Urothelium cell line (cell line): ENCODE measurements at places on chromosomes 2 and 18.

GRCh38 chr2:550860-551567 lies 126.2 kb downstream of the TMEM18 start:
- no peak for DNase-seq

DNA sequence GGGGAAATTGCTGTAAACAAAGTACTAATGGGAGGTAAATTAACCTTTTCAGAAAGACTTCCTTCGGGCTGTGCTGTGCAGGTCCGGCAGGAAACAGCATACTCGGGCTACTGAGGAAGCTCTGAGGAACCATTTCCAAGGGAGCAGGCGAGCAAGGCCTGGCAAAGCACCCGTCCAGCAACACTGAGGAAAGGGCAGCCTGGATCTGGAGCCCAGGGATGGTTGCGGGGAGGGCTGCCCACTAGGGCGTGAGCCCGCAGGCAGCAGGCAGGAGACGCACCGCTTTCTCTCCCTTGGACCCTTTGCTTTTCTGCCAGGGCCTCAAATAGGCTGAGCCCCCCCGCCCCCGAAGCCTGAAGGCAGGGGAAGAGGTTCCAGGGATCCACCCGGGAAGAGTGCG lies 89.5 kb downstream of the SOX11 start:
- no peak for DNase-seq

GRCh38 chr18:56851774-56852173 lies 200.6 kb downstream of the WDR7 start:
- no peak for DNase-seq

DNA sequence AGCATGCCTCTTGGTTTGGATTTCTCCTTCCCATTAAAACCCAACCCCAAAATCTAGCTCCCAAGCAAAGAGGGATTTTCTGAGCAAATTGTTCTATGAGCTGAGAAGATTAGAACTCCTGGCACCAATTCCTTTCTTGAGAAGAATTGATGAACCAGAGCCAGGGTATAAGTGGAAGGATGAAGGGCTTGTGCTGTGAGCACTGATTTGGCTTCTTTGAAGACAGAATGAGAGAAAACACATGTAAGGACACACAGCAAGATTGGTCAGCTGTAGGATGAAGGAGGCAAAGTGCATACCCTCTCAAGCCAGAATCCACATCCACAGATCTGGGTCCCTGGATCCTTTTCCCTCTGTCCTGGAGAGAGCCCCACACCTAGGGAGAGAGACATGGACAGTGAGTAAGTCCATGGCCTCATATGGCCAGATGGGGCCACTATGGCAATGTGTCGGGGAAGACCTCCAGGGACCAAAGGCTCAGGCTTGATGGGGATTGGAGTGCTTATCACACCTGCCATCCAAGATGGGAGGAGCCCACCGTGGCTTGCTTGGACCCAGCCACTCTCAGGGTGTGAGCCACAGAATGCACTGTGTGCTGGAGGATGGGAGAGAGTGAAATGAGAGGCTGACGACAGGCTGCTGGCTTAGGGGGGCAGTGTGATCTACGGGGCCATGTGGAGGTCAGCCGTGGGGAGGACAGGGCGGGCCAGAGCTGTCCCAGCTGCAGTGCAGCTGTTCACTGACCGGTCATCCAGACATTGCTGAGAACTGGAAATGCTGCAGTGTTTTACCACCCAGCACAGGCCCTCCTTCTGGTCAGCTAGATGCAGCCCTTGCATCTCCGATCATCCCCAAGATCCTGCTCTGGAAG lies 339.8 kb downstream of the CYP26B1 start:
- no peak for DNase-seq

- no peak for DNase-seq
These were observed 152.4 kb upstream of the LRATD1 start for GRCh38 chr2:14480120-14480519.

- no peak for DNase-seq
These were observed 6.9 kb upstream of the KYNU start for GRCh38 chr2:142870526-142870925.

- DNase-seq, result no peak
These were observed 13.2 kb downstream of the ITGB1BP1 start for GRCh38 chr2:9410108-9410507.

DNA sequence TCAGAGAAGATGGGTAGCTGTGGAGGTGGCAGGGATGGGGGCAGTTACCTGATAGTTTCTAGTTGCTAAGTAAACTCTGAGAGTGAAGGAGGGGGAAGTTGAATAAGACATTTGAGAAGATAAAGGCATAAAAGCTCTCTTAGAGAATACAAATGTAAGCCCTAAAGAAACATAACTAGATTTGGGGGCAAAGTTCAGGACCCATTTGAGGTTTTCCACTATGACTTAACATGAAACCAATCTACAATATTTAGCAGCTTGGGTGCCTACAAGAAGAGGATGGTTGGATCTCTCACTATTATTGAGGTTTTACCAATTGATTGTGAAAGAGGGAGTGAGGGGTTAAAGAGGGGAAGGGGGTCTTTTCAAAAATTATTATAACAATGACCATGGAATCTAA lies 34.4 kb upstream of the LYPD6 start:
- DNase-seq, result no peak

GRCh38 chr18:22524783-22525182 lies 107.1 kb upstream of the CTAGE1 start:
- no peak for DNase-seq

GRCh38 chr18:61435064-61435652 lies 101.9 kb downstream of the CDH20 start:
- peak; percentile 36 for DNase-seq

DNA sequence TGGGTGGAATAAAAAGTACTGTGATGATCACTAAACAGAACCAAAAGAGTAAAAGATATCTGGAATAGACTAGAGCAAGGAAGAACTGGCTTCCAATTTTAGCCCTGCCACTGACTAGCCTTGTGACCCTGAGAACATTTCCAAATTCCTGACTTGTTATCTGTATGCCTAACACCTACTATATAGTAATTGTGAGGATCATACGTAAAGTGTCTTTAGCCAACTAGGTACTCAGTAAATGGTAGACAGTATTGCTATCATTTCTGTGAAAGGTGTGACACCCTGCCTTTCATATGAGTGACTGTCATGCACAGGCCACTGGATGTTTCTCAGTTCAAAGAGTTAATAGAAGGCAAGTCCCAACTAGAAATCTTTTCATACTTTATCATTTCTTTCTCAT lies 29.8 kb downstream of the CYTIP start:
- DNase-seq, result no peak

DNA sequence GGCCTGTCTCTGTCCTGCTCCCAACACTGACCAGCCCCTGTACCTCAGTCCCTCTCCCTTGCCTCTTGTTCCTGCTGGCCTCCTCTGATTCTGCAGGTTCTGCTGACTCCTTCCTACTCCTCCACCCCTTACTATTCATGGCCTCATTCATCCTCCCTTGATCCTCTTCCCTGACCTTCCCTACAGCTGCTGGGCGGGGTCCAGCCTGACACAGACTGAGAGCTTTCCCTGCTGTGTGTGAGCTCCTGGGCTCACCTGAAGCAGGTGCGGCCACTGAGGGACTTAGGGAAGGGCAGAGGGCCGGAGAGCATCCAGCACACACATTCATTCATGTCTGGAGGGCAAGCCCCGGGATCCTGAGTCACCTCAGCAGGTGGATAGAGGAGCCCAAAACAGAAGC lies 185.6 kb downstream of the CTIF start:
- DNase-seq, result no peak

GRCh38 chr18:69998523-69998987 lies 50.9 kb upstream of the CD226 start:
- no peak for DNase-seq

DNA sequence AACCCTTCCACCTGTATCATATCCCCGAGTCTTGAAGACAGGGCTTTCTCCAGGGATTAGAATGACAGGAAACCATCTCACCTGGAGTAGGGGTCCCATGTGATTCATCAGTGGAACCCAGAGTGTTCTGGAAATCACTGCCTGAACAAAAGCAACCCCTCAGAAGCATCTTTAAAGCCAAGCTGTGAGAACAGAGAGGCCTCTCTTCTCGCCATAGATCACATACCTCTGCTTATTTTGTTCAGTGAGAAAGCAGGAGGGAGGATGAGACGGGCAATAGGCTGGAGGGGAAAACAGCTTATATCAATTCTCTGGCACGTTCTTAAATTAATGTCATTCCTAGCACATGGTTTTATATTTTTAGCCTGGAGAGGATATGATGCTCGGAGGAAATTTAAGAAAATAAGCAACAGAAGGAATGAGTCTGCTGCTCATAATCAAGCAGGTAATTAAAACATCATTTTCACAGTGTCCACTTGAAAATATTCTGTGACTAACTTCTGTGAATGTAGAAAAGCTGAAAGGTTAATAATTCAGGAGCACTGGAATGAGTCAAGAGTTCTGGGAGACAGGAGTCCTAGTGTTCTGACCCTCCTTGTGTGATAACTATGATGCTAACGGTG lies 213.6 kb upstream of the SP5 start:
- DNase-seq, result no peak

- no peak for DNase-seq
These were observed 175.3 kb downstream of the RPIA start for GRCh38 chr2:88866756-88867155.

GRCh38 chr2:112893752-112894151 lies 17.2 kb upstream of the IL37 start:
- no peak for DNase-seq

GRCh38 chr2:231360401-231360800 lies 35.1 kb upstream of the B3GNT7 start:
- DNase-seq, result no peak

DNA sequence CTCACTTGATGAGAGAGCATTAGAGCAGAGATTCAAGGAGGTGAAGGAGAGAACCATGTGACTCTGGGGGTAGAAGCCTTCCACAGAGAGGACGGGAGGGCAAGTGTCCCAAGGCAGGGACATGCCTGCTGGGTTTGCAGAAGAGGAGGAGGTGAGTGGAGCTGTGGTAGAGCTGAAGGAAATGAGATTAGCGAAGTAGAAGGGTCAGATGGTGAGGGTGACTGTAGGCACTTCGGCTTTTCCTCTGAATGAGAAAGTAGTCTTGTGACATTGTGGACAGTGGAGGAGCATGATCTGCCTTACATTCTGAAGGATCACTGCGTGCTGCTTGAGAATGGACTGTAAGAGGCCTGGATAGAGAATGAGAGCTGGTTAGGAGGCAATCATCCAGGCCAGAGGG lies 126.0 kb downstream of the NXPH2 start:
- no peak for DNase-seq

GRCh38 chr18:78410094-78410786 lies 569.4 kb upstream of the SALL3 start:
- DNase-seq, result no peak

DNA sequence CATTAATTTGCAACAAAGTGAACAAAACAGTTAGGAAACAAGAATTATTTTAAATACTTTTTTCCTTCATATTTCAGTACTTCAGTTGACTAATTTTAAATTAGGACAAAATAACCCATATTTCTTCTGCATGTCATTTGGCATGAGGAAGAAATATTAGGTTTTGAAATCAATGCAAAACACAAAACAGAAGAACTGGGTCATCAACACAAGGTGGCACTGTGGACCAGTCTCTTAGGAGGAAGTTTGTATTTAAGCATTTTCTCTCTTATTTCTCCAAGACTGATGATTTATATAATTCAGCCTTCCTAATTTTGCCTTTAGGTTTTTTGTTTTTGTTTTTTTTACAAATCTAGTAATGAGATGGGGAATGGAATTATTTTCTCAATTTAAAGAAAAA lies 352.8 kb upstream of the KCNH7 start:
- peak; percentile 21 for DNase-seq

GRCh38 chr2:25853038-25853638 lies 25.1 kb downstream of the ASXL2 start:
- no peak for DNase-seq

DNA sequence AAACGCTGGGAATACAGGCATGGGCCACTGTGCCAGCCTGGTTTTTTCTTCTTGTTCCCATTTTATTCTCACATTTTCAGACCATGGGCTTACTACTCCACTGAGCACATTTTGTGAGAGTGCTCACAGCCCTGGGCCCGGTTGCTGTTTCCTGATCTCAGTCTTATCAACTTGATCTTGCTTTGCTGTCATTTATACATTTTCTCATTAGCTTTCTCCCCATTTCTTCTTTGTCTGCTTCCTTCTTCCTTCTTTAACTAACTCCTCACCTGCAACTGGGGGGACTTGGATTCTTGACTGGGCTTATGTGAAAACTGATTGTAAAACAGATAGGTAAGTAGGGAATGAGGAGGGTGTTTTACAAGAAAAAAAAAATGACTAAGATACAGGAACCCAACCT lies 117.3 kb downstream of the PLB1 start:
- DNase-seq, result no peak

DNA sequence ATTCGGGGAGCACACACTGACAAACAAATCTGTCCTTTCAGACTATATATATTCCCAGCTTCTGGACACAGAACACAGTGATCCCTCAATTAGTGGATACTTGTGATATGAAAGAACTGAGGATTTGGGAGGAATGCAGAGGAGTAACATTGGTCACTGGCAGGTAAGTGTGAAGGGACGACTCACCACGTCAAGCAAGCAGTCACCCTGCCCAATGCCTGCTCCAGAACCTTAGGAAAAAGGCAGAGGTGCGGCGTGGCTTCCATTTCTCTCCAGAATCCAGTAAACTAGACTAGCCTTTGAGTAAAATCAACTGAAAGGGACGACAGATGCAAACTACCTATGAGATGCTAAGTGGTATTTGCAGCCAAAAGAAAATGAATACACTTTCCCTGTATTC lies 1.1 kb downstream of the CCDC93 start:
- no peak for DNase-seq

GRCh38 chr2:238461051-238461450 lies 34.3 kb downstream of the ASB1 start:
- DNase-seq, result no peak

- DNase-seq, result no peak
These were observed 64.9 kb upstream of the PSMD14 start for GRCh38 chr2:161243312-161243711.

DNA sequence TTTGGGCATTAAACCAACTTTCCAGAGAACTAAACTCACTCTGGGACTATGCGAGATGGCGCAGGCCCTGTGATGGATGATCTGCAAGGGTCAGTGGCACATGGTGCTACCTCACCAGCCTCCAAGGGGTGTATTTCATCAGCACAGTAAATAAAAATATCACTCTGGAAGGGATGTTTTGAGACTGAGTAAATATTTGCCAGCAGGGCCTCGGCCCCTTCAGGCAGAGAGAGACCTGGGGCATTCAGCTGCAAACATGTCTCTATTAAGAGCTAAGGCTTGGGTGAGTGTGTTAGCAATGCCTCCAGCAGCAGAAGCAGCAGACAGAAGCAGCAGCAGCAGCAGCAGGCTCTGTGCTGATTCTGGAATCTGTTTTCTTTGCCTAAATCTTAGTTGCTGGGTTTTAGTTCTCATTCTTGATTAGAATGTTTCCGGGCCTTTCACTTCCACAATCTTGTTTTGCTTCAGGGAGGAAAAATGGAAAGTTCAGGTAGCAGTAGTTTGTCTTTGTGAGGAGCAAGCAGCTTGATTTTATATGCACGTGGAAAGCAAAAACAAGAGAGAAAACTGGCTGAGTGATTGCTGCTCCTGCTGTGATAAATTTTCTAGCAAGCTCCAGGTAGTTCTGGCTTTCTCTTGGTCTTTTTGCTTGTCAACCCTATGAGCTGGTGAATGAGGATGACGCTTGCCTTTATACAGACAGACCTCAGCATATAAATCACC lies 18.6 kb downstream of the ADCYAP1 start:
- DNase-seq, result no peak
